Pancreas (tissue), 10 donors: ENCODE measurements at places on chromosomes 5 and 9. TPM values are rescaled to one million over a fixed set of nuclear protein-coding genes. Genes with fewer than 3 reads are reported as not detected.

The PCDHA5 gene
- total RNA-seq: 0.60 TPM

The NTNG2 gene
- total RNA-seq: 2.3 TPM

DNA sequence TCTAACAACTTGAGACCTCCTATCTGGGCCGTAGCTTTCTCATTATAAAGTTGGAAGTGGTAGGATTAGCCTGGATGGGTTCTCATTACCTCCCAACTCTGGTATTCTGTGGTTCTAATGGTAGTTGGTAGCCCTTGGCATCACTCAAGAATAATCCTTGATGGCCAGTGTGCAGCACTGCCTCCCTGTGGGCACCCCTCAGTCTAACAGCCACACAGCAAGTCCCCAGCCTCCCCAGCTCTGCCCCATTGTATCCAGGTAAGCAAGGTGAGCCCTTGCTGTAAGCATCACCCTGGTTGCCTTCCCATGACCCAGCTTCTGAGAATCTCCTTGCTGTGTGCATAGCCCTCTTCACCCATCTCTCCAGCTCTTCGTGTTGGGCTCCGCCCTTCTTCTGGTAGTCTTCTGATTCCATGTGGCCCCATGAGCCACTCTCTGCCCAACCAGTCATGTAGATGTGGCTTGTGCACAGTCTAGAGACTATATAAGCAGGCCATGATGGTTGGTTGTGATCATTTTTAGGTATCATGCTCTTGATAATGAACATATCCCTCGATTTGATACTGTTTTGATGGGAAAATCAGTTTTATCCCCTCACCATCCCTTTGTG lies 57.6 kb upstream of the GRHPR start:
- no peak for DNase-seq

GRCh38 chr9:94178927-94179326 lies 80.2 kb upstream of the ZNF169 start:
- no peak for DNase-seq

DNA sequence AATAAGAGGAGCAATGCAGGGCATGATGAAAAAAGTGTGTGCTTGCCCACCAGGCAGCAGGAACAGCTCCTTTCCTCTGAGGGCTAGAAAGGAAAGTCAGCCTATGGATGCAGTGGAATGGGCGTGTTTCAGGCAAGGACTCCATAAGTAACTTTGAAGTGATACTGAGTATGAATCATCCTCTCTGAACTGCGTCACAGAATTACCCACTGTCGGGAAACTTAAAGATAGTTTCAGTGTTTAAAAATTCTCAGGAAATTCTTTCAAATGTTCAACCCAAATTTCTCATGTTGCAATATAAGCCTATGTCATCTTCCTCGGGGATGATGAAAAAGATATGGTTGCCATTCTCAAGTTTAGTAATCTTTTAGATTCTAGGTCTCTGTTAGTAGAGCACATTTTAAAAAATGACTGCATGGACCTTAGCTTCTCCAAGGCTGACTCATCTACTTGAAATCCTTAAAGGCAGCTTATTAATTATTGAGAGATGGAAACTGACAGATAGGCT lies 27.7 kb downstream of the PTCD2 start:
- DNase-seq: no peak
